NCI-H2029 treated with DMSO at 0.1 percent for 48 hours (cell line): ENCODE measurements at places on chromosomes 2 and 18.

DNA sequence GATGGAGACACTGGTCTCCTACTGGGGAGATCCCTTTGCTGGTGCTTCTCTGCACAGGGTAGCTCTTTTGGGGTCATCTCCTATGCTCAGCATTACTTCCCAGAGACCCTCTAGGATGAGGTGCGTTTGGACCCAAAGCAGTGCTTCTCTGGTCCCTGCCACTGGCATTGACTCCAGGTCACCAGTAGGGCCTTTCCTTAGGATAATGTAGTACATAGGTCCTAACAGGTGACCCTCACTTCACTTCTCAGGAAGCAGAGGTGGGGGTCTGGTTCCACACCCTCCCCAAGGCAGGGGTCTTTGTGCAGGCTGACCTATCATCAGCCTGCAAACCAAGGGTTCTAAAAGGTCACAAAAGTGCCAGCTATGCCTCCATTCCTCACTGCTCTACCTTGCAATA lies 145.8 kb upstream of the HS6ST1 start:
- DNase-seq: no peak

- DNase-seq: no peak
Measured at GRCh38 chr2:43222475-43223309, 3.7 kb downstream of the ZFP36L2 start.

- no peak for DNase-seq
Measured at GRCh38 chr2:236749346-236749745, 179.7 kb downstream of the ACKR3 start.

DNA sequence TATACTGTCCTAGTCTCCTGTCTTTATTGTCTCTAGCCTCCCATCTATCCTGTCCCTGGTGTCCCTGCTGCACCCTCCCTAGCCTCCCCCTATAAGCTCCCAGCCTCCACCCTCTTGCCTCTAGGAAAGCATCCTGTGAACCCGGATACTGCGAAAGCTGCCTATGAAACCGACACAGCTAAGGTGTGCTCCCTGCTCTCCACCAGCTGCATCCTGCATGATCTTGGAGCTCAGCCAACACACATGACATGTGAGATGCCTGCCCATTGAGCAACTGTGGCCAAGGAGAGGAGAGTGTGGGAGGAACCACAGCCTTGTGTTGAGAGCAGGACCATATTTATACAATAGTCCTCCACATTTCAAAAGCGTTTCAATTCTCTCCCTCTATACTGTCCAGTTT lies 187.1 kb downstream of the ZBTB7C start:
- DNase-seq: peak; percentile 92

DNA sequence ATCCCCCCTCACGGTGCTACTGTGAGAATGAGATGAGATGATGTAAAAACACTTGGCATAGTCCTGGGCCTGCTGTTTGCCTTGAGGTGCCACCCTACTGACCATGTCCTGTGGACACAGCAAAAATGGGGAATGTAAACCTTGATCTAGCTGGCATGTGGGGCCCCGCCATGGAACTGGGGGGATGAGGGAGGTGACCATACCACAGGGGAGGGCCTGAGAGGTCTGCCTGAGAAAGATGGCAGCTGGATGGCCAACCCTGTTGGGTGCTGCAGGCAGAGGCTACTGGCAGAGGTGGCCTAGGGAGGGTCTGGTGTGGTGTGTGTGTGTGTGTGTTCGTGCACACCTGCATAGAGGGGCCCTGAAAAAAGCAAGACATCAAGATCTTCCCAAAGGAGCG lies 777 bp downstream of the HAAO start:
- DNase-seq: no peak

GRCh38 chr2:126750506-126750905 lies 94.5 kb downstream of the GYPC start:
- peak; percentile 5 for DNase-seq

DNA sequence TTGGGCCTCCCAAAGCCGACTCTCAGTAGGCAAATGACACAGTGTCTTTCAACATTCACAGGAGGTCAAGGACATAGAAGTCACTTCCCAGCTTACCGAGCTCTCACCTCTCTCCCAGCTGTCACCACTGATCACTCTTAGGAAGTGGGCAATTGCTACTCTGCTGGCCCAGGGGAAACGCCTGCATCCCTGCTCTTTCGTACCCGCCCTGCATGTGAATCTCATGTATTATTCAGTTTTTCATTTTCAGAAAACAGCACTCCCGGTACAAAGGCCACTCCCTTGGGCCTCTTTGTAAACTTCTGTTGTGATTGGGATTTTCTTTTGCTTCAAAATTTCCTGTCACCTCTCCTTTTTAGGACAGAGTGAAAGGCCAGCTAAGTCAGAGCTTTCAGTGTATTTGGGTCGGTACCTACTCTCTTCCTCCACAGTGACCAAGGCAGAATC lies 15.4 kb downstream of the MRPL44 start:
- DNase-seq: no peak

DNA sequence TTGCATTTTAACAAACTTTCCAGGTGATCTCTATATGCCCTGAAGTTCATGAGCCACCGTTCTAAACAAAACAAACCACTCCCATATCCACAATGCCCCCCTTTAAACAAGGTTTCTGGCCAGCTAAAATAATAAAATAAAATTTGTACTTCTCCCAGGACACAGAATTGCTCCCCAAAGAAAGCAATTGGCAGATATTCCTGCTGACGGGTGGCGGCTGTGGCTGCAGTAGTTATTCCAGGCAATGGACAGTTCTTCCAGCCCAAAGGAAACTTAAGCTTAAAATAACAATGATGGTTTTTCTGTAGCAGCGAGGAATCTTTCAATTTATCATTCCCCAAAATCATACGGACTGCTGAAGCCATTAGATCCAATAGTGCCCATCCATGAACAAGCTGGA lies 260.5 kb upstream of the ZNF521 start:
- DNase-seq: no peak

- no peak for DNase-seq
Measured at GRCh38 chr2:107361751-107362381, 464.8 kb upstream of the RGPD4 start.

DNA sequence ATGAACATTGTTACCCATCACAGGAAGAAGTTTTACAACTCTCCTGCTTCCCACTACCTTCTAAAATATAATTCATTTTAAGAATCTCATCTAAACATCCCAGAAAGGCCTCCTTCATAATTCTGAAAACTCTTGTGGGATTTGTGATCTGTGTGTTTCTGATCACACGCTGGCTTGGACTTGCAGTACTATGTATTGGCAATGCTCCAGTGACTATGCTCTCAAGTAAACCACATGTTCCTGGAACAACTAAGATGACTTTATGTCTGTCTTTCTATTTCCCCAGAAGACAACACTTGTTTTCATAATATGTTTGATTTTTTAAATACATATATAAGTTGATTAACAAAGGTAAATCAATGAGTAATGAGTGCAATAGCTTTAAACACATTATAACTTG lies 376.6 kb upstream of the NETO1 start:
- no peak for DNase-seq

- no peak for DNase-seq
Measured at GRCh38 chr2:105364436-105365139, 27.2 kb downstream of the C2orf49 start.

DNA sequence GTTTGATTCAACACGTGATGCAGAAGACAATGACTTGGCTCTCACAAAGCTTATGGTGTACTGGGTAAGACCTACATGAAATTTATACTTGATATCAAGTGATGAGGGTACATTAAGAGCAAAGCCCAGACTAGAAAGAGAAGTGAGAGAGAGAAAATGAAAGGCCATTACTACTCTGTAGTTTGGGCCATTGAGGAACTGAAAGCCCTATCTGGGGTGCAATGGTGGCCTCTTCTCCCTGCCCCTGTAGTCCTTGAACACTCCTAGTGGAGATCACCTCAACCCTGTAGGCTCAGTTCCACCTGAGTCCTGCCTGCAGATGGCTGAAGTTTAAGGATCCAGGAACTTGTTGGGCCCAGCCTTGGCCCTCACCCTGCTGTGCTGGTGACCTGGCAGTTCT lies 569.8 kb upstream of the MEX3C start:
- no peak for DNase-seq

DNA sequence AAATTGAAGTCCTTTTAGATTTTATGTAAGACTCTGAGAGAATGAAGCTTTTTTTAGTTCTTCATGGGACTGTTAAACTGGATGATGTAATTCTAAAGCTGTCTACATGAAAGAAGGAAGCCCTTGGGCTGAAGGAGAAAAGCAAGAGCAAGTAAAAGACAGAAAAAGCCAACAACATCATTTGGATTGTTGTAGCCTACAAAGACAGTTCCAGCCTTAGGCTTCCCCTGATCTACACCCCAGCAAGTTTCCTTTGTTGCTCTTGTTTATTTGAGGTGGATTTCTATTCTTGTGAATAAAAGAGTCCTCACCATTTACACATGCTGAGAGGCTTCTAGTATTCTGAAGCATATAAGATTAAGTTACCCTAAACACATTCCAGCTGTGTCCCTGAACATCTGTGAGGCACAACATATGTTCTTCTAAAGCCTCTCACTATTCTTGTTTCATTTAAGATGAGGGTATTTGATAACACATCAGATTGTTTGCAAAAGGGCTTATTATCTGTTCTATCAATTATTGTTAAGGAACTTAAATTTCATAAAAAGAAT lies 377.8 kb downstream of the LNPK start:
- DNase-seq: no peak

DNA sequence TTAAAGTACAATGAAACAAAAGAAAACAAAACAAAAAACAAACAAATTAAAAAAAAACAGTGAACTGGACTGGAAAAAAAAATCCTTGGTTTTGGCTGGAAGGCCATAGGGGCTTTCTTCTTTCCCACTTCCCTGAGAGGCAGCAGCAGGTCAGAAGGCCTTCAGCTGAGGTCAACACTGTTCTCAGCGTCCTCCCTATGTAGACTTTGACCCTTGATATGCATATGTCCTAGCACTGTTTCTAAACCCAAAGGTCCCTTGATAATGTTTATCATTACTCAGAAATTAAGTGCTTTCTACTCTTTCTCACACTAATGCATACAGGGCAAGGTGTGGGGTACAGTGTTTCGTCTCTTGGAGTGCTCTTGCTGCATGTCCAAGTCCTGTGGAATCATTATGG lies 75.6 kb upstream of the WDSUB1 start:
- no peak for DNase-seq

DNA sequence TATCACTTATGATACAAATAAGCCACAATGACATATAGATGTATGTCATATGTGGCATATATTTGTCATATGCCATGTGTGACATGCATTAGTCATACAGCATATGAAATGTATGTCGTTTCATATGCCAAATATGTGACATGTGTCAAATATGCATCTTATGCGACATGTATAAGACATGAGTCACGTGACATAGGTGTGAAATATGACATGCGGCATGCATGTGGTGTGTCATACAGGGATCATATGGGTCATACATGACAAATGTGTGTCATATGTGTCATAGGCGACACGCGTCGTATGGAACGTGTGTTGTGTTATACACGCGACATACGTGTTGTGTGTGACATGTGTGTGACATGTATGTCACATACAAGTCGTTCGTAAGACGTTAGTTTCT lies 2154.0 kb upstream of the PIK3C3 start:
- no peak for DNase-seq

- DNase-seq: no peak
Measured at GRCh38 chr2:145199827-145200706, 680.1 kb upstream of the ZEB2 start.

DNA sequence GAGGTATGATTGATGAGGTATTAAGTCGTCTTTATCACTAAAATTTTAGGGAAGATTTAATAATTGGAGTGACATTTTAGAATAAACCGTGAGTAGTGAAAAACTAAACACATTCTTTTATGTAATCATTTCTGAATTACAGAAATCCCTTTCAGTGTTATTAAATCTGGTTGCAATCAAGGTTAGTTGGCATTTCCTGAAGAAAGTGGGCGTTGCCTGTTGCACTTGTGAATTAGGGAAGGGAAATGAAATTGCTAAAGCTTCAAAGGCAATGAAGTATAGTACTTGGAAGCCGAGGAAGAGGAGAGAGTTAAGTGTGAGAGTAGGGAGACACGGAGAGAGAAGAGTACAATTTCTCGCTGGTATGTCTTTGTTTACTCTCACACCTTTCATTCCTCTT lies 274.5 kb downstream of the SLC8A1 start:
- DNase-seq: no peak

DNA sequence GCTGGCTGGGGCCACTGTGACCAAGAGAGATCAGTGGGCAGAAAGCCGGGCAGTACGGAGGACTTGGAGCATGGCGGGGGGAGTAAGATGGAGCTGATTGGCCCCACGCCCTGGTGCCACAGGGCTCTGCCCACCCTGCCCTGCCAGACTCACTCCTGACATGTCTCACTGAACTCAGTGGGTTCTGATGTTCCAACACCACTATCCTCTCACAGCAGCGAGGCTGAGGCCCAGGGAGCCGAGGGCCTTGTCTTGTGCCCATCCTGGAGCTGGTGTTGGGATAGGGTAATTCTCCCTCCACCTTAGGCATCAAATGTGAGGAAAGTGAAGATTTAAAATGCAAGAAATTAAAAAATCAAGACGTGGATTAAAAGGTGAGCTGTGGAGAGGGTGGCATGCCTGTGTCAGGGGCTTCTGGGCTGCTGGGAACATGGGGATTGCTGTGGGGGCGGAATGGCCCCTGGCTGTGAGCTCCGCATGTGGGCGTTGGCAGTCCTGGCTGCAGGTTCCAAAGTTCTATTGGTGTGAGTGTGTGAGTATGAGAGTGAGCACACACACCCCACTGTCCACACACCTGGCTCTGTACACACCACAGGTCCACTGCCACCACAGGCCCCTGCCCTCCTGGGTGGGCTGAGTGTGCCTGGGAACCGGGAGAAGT lies 283.5 kb upstream of the HS6ST1 start:
- DNase-seq: no peak

DNA sequence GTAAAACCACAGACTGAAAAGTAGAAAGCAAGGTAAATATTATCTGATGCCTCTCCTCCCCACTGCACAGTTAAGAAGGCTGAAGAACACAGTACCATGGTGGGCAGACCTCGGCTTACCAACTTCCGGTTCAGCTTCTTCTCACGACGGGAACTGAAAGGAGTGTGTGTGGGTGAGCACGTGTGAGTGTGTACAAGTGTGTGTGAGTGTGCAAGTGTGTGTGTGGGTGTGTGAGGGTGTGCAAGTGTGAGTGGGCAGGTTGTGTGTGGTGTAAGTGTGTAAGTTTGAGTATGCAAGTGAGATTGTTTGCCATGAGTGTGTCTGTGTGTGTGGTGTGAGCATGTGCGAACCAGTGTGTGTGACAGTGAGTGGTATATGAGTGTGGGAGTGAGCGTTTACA lies 103.5 kb downstream of the ADD2 start:
- DNase-seq: no peak

GRCh38 chr2:1702186-1702565 lies 42.1 kb downstream of the PXDN start:
- no peak for DNase-seq

GRCh38 chr2:197516393-197516761 lies 511 bp downstream of the MOB4 start:
- DNase-seq: peak; percentile 22

DNA sequence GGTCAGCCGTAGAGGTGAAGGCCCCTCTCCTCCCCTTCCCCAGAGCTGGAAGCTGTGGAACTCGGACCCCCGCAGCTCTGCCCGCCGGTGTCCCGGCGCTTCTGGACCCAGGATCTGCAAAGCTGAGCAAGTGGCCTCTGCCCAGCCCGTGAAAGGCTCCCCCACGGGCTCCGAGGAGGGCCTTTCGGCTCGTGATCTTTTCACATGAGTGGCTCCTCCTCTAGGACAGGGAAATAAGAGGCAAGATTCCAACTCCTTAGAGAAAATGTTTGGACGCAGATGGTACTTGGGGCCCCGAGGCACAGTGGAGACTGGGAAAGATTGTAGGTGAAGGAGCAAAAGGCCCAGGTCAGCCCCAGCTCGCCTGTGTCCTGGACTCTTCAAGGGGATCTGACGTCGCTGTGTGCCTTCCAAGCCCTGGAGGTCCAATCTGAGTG lies 48.2 kb upstream of the SP3 start:
- DNase-seq: no peak

GRCh38 chr2:108367561-108368175 lies 10.1 kb upstream of the SULT1C4 start:
- no peak for DNase-seq
